Ovary (tissue), 10 donors: ENCODE measurements at places on chromosomes 5 and 9.

- DNase-seq = no peak
Measured at GRCh38 chr9:90915693-90916092, 114.1 kb downstream of the SYK start.

DNA sequence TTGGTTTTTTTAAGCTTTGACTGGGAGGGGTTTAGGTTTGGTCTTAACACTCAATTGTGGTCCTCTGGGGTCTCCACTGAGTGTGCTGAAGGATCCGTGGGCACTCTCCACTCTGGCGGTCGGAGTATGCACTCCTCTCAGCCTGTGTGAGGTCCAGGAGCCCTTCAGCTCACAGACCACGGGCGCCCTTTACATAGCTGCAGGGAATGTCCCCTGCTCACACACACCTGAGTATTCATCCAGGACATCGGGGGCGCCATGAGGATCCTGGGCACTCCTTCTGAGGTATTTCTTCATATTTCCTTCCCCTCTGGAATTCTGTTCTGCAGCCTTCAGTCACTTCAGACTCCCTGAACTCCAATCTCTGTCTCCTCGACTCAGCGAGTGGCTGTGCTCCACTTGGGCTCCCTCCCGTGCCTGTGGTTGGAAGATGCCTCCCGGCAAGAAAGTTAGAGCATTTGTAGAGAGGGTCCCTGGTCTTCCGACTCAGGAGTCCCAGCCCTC lies 12.5 kb downstream of the TRIP13 start:
- DNase-seq = no peak

GRCh38 chr9:1606253-1606652 lies 408.9 kb upstream of the SMARCA2 start:
- no peak for DNase-seq

DNA sequence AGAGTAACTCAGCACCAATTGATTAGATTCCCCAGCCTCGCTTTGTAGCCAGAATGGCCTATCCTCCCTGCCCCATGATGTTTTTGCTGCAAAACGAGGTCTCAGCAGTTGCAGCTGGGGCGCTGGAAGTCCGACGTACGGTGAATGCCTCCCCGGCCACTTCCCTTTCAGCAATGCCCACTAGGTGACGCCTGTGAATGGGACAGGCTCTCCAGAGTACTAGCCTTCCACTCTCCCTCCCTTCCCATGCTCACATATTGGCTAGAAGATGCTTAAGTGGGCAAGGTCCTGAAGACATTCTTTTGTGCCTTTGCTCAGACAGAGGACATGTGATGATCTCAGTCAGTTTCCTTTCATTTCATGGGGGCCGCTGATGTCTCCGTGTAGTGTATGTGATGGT lies 50.8 kb downstream of the DMRT2 start:
- DNase-seq = no peak

- no peak for DNase-seq
Measured at GRCh38 chr5:72508241-72509170, 1.3 kb upstream of the ZNF366 start.

DNA sequence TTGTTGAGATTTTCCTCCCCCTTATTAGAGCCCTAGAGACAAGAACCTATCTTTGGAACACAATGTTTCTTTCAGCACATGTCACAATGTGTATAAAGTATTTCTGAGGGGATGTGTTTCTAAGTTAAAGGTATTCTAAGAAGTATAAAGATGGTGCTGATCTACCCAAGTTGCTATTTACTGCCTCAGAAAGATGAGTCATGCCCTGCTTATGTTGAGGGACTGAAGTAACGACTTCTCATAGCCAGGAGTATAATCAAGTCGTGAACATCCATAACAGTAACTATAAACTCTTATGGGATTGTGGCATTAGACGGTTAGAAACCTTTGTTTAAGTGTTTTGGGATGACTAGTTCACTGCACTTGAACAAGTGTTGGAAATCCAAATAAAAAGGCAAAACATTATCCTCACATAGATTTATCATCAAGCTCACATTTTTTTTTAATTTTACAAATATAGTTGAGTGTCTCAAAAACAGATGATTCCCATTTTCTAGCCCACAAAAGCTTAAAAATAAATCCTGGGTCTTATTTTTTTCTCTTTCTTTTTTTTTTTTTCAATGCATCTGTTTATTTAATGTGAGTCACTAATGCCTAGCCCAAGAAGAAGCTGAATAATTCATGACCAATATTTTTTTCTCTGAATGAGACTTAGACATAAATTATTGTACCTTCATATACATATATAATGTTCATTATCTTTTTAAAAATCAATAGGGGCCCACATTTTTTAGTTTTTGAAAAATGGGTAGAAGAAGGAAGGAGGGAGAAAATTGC lies 12.2 kb upstream of the TMEM252 start:
- no peak for DNase-seq

DNA sequence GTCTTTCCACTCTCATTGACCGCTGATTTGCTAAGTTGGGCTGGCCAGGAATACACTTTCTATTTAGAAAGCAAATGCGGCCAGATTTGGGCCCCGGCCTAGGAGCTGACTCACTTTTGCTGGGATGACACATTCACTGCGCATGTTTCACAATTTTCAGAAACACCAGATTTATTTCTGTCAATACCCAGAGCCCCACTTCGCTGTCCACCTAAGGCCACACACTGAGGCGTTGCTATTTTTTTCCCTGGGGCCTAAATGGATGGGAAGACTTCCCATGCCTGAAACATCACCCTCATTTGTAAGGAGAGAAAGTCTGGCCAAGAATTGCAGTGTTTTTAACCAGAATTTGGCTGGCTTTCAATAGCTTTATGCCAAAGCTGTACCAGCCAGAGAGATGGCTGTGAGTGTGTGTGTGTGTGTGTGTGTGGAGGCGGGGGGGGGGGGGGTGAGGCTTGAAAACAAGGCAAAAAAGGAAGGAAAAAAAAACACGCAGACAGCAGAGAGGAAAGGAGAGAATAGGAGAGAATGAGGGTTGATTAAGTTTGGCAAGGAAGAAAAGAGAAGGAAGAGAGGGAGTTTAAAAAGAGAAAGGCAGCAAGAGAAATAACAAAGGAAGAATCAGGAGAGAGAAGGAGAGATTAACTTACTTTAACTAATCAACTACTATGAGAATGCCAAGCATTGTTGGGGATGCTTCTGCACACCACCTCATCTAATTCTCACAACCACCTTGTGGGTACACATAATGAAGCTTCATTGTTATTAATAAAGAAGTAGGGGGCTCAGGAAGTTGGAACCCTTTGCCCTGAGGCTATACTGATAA lies 261.4 kb upstream of the KLF4 start:
- DNase-seq = peak; percentile 87

DNA sequence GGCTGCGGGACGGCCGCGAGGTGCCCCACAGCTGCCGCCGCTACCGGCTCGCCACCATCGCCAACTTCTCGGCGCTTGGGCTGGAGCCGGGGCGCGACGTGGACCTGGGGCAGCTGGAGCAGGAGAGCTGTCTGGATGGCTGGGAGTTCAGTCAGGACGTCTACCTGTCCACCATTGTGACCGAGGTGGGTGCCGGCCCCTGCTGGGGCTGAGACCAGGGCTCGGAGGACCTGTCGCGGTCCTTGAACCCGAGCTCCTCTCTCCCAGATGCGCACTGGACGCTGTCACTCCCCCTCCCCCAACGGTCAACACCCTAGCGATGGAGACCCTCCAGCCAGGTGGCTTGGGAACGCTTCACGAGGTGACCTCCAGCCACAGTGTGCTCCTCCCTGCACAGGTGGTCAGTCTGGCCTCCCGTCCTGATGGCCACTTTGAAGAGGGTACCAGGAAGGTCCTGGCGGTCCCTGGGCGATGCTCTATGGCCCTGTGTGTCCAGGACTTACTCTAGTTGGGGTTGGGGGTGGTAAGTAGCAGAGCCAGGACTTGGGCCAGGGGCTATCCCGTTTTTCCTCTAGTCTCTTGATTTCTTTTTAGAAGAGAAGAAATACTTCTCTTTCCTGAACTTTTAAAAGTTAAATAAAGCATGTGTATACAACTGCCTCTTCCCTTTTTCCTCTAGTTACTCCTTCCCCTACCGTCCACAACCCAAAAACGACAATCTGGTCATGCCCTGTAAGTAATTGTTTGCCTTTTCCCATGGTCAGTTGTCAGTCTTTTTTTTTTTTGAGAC lies 866 bp downstream of the SLC22A5 start:
- no peak for DNase-seq

DNA sequence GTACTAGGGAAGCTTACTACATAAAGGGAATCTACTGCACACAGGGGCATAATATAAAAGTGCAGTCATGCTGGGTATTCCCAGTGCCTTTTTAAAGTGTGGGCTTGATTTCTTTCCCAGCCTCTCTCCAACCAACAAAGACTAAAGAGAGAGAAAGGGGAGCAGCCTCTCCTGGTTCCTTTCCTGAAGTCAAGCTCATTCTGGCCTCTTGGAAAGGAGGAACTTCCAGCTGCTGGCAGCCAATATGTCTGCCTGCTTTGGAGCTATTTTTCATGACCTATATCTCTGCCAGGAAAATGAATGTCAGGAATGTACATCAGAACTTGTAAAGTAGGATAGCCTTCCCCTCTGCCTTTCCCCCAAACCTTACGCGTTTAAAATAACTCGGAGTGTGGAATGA lies 57.1 kb downstream of the RAB3C start:
- no peak for DNase-seq

GRCh38 chr9:88794100-88794499 lies 197.2 kb upstream of the S1PR3 start:
- no peak for DNase-seq

- DNase-seq = peak; percentile 9
Measured at GRCh38 chr5:41445937-41446563, 64.4 kb downstream of the PLCXD3 start.

DNA sequence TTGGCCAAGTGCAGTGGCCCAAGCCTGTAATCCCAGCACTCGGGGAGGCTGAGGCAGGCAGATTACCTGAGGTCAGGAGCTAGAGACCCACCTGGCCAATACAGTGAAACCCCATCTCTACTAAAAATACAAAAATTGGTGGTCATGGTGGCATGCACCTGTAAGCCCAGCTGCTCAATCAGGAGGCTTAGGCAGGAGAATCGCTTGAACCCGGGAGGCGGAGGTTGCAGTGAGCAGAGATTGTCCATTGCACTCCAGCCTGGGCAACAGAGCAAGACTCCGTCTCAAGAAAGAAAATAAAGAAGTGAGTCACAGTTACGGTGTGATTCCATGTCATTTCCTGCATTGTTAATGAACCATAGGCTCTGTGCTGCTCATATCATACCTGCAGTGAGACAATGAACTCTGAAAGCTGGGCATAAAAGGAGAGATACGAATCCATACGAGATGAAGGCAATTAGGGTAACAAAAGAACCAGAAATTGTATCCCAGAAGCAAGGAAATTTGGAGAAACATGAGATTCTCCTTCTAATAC lies 44.6 kb downstream of the TIMD4 start:
- DNase-seq = no peak

DNA sequence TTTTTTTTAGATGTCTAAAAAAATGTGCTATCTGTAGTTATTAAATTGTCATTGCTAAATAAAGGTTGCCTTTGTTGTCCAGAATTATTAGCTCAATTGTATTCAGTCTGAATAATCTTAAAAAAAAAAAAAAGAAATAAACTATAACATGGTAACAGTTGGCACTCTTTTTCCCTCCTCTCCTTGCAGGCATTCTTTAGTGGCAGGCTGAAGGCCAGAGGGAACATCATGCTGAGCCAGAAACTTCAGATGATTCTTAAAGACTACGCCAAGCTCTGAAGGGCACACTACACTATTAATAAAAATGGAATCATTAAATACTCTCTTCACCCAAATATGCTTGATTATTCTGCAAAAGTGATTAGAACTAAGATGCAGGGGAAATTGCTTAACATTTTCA lies 87.6 kb upstream of the FAM170A start:
- DNase-seq = no peak

DNA sequence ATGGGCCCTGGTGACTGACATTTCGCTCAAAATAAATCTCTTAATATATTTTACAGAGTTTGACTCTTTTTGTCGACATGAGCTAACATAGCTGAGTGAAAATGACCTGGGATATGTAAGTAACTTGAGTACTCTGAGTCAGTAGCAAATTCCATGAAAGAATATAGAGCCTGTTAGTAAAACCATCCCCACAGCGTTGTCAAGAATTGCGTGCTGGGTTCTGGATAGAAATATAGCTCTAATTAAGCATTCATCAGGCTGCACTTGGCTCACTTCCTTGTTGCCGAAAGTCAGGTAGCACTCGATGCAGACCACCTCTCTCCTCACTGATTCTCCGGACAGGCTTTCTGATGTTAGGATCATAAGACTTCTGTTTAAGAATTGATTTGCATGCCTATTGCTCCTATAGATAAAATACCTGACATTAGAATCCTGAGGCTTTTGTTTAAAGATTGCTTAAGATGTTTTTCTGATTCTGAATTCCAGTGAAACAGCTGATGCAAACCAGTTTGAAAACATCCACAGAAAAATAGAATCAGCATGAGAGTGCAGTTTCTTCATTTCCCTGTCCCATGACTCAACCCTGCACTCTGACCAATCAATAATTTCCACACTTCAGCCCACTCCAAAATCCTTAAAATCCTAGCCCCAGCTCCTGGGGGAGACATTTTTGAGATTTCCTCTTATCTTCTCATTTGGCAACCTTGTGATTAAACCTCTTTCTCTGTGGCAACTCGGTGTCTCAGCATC lies 310.6 kb downstream of the DIRAS2 start:
- no peak for DNase-seq

DNA sequence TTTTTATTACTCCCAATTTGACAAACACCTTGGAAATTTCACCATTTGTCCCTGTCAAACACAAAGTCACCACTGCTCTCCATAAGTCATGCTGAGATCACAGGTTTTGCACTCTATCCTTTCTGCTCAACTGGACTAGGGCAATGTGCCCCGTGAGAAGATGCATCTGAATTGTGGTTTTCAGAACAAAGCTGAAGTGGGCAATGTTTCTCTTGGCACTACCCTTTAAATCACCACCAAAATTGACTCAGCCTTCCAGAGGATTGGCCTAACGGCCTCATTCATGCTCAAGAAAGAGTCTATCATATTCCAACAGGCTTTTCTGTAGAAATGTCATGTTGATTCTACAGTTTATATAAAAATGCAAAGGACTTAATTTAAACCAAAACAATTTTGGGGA lies 81.0 kb upstream of the TRIO start:
- no peak for DNase-seq

GRCh38 chr5:64939772-64940510 lies 171.2 kb downstream of the CWC27 start:
- peak; percentile 52 for DNase-seq

- no peak for DNase-seq
Measured at GRCh38 chr5:167603135-167603534, 688.3 kb upstream of the WWC1 start.

- DNase-seq = no peak
Measured at GRCh38 chr5:169265888-169266287, 35.1 kb downstream of the SLIT3 start.
